Natural killer cell treated with Interleukin-12 subunit alpha and Interleukin-12 subunit beta and Interleukin-15 and Interleukin-18, amount 100 ng/mL, for 72 hours (primary cell): ENCODE measurements at places on chromosomes 3 and 15. TPM values are rescaled to one million over a fixed set of nuclear protein-coding genes. Genes with fewer than 3 reads are reported as not detected.

Gene PLSCR1
- 80.2 TPM for total RNA-seq

Gene ADAMTS17
- total RNA-seq: 0.31 TPM

Gene NR1I2
- total RNA-seq: not detected

Gene HRG
- not detected for total RNA-seq

DNA sequence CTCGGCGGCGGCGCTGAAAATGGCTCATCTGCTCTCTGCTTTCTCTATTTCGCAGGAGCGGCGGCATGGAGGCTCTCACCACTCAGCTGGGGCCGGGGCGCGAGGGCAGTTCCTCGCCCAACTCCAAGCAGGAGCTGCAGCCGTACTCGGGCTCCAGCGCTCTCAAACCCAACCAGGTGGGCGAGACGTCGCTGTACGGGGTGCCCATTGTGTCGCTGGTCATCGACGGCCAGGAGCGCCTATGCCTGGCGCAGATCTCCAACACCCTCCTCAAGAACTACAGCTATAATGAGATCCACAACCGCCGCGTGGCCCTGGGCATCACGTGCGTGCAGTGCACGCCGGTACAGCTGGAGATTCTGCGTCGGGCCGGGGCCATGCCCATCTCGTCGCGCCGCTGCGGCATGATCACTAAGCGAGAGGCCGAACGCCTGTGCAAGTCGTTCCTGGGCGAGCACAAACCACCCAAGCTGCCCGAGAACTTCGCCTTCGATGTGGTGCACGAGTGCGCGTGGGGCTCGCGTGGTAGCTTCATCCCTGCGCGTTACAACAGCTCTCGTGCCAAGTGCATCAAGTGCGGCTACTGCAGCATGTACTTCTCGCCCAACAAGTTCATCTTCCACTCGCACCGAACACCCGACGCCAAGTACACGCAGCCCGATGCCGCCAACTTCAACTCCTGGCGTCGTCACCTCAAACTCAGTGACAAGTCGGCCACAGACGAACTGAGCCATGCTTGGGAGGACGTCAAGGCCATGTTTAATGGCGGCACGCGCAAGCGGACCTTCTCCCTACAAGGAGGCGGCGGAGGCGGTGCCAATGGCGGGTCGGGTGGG is 790 bp downstream of the SKOR1 start:
- no peaks in the 10 kb centered on the region for H3K36me3 ChIP-seq
- H3K4me3 ChIP-seq: no peak overlapping the region
- H3K27ac ChIP-seq: no peak overlapping the region
- H3K4me1 ChIP-seq: peaks cover 25% of the 10 kb centered on the region
- H3K27me3 ChIP-seq: peaks cover 45% of the 10 kb centered on the region

GRCh38 chr3:127263586-127264231 is 24.1 kb downstream of the PRR20G start:
- no peaks in the 10 kb centered on the region for H3K36me3 ChIP-seq
- no peak overlapping the region for H3K4me3 ChIP-seq
- no peaks in the 10 kb centered on the region for H3K4me1 ChIP-seq
- no peak for DNase-seq
- H3K27ac ChIP-seq: no peak overlapping the region

DNA sequence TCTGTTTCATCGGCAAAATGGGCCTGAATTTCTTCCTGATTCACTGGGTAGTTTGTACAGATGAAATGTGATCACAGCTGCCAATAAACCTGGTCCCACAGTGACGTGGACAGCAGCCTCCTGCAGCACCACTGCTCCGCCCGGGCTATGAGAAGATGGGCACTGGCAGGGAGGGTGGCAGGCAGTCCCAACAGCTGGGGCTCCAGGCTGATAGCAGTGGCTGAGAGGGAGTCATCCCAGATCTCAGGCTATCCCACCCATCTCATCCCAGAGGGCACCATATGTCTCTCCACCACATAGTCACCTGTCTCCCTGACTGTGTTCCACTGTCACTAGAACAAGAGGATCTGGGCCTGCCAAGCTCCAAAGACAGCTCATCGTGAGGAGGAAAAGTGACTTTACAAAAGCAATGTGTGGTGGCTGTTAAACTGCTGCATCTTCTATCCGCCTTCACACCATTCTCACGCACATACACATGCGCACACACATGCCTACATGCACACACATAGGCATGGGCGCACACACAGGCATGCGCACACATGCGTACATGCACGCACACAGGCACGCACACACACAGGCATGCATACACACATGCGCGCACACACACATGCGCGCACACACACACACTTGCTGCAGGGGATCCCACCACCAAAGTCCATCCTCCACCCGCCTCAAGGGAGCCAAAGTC is 46.2 kb downstream of the RGMA start:
- H3K4me1 ChIP-seq: peaks cover 15% of the 10 kb centered on the region
- peaks cover 3% of the 10 kb centered on the region for H3K27me3 ChIP-seq
- DNase-seq: peak; percentile 16
- H3K4me3 ChIP-seq: no peak overlapping the region
- peaks cover 9% of the 10 kb centered on the region for H3K36me3 ChIP-seq
- H3K27ac ChIP-seq: no peak overlapping the region

DNA sequence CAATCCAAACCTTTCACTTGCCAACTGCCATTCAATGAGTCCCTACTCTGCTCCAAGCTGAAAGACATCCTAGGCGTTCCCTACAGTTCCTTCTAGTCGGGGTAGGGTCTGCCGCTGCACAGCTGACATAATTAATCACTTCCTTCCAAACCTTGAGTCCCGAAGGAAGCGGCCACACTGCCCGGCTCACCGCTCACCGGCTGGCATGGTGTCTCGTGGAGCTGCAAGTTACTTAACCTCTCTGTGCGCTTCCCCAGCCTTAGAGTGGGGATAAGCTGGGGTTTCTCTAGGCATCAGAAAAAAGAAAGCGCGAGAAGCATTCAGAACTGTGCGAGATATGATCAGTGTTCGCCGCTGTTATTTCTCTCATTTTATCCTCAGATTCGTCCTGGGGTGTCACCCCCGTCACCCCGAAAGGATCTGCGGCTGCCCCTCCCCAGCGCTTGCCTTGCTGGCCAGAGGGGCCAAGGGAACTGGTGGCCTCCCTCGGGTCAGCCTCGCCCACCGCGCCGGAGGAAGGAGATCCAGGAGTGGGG is 748 bp downstream of the MRPS25 start:
- DNase-seq: no peak
- H3K27ac ChIP-seq: peak overlapping the region; percentile 87

- peaks cover 5% of the 10 kb centered on the region for H3K4me1 ChIP-seq
- DNase-seq: no peak
- peak overlapping the region; percentile 57 for H3K4me3 ChIP-seq
- H3K27me3 ChIP-seq: peaks cover 46% of the 10 kb centered on the region
- H3K27ac ChIP-seq: no peak overlapping the region
Measured at GRCh38 chr15:70852501-70853317, 1.2 kb downstream of the LARP6 start.

DNA sequence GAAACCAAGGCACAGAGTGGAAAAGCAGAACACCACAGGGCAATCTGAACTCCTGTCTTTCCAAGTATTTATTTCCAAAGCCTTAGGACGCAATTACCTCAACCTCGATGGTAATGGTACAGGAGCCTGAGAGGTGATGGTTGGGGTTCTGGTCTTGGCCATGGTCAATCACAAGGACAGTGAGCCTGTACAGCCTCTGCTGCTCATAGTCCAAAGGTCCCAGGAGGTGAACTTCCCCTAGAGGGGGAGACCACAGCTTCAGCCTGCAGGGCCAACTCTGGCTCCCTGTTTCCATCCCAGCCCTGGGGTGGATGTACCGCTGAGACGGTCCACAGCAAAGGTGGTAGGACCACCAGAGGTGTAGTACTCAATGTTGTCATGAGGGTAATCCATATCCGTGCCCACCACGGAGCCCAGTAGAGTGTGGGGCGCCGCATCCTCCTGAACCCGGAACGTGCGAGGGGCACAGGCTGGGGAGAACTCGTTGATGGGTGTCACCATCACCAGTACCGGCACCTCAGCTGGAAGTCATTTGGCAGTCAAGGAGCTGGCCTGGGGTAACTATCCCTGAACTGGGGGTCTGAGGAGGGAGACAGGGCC is 6.1 kb downstream of the CDHR4 start:
- no peak overlapping the region for H3K27ac ChIP-seq
- H3K4me1 ChIP-seq: peaks cover 5% of the 10 kb centered on the region
- no peak for DNase-seq
- peaks cover 3% of the 10 kb centered on the region for H3K27me3 ChIP-seq
- H3K36me3 ChIP-seq: no peaks in the 10 kb centered on the region

DNA sequence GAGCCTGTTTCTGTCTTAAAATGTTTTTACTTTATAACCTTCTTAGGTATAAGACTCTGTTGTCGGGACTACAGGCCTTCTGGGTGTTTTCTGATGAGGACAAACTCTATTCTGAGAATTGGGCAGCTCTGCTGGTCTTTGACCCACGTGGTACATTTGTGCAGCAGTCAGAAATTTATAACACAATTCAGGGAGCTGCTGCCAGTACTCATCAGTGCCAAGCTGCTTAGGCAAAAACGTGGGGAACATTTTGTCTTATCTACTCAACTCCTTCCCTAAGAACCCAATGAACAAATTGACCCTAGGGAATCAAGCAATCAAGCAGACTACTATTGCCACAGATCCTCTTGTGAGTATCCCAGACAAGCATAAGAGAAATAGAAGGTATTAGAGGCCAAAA is 180.7 kb upstream of the PDZRN3 start:
- H3K36me3 ChIP-seq: peaks cover 4% of the 10 kb centered on the region
- no peaks in the 10 kb centered on the region for H3K27me3 ChIP-seq
- H3K4me3 ChIP-seq: no peak overlapping the region
- DNase-seq: no peak
- H3K27ac ChIP-seq: no peak overlapping the region

DNA sequence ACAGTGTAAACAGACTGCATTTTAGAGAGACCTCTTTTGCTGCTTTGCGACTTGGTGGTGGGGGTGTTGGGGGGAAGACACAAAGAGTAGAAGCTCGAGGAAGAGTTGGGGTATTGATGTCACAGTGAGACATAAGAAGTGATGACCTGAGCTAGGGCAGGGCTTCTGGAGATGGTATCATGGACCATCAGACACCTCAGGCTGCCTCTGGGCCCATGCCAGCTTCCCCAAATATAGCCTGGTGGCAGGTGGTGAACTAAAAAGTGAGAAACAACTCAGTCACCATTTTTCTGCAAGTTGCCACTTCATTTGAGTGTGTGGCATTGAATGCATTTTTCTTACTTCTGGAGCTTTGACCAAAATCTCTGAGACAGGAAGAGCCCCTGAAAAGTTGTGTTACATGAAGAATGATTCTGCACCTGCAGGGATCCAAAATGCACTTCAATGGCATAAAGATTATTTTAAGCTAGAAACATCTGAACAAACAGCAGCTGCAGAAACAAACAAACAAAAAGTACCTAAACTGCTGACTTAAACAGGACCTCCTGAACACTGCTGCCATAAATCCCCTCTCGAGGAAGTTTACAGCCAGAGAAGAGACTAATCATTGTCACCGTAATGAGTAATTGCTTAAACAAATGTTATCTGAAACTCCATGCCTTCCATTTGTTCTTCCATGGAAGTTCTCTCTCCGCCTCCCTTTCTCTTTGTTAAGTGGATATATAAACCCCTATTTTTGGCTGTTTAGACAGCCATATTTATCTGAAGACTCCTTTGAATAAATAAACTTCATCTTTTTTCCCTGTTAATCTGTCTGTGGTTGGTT is 15.2 kb upstream of the XIRP1 start:
- no peaks in the 10 kb centered on the region for H3K27me3 ChIP-seq
- peak overlapping the region; percentile 61 for H3K27ac ChIP-seq
- H3K36me3 ChIP-seq: no peaks in the 10 kb centered on the region
- H3K4me3 ChIP-seq: no peak overlapping the region
- DNase-seq: no peak

DNA sequence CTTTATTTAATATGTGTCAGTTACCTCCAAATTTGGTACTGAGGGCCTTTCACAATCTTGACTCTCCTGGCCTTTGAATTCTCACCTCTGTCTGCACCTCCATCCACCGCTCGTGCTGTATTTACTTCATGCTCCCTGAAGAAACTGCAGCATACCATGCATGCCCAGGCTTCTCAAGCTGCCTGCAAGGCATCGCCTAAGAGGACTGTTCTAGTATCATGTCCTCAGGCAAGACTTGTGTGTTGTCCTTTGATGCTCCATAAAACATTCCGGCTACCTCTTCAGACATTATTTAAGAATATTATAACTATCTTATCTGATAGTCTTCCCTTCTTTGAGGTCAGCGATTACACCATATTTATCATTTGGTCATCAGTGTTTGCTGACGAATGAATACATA is 682.5 kb downstream of the NR2F2 start:
- H3K4me1 ChIP-seq: no peaks in the 10 kb centered on the region
- H3K27me3 ChIP-seq: no peaks in the 10 kb centered on the region
- H3K36me3 ChIP-seq: no peaks in the 10 kb centered on the region
- no peak overlapping the region for H3K4me3 ChIP-seq
- H3K27ac ChIP-seq: no peak overlapping the region
